ENCODE measurements at places on chromosomes 3 and 15. TPM values are rescaled to one million over a fixed set of nuclear protein-coding genes. Genes with fewer than 3 reads are reported as not detected.

The ACAP2 gene
- 92.3 TPM for total RNA-seq

The DUOXA1 gene
- total RNA-seq: 0.36 TPM

The ABI3BP gene
- 108 TPM for total RNA-seq

The ATP10A gene
- 4.4 TPM for total RNA-seq

DNA sequence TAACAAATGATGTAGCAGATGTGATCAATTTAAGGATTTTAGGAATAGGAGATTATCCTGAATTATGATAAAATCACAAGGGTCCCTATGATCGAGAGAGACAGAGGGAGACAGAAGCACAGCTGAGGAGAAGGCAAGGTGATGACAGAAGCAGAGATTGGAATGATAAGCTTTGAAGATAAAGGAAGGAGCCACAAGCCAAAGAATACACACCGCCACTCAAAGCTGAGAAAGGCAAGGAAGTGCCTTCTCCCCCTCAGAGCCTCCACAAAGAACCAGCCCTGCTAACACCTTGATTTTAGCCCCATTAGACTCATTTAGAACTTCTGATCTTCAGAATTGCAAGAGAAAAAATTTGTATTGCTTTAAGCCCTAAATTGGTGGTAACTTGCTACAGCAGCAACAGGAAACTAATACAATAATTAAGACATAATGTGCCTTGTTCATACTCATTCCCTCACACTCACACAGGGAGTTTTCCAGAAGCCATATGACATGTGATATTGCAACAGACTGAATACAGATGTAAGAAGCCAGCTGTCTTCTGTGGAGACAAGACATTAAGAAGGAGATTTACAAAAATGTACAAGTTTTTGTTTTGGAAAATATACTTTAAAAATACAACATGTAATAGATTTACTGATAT, 38.2 kb downstream of the TRANK1 start:
- DNase-seq: peak; percentile 68

Measured in fibroblast of the aortic adventitia (primary cell).